Activated naive CD4-positive, alpha-beta T cell (primary cell): ENCODE measurements at places on chromosomes 13 and 19.

DNA sequence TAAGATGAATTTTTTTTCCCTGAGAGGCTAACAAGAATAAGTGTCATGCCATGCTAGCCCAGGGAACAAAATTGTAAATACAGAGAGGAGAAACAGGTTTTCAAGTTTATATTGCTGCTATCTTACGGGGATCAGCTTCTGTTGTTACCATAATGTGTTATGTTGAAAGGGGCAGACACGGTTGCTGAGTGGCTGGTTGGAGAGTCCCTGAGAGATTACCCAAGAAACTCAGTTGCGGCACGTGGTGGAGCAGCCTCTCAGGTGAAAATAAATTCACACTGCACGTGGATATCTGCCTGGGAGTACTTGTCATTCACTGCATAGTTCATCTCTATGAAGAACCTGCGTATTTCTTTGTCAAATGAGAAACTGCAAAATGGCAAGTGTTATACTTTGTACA lies 293.6 kb downstream of the TDRD3 start:
- no peak for DNase-seq

GRCh38 chr13:45896285-45896684 lies 44.7 kb upstream of the SIAH3 start:
- no peak for DNase-seq

DNA sequence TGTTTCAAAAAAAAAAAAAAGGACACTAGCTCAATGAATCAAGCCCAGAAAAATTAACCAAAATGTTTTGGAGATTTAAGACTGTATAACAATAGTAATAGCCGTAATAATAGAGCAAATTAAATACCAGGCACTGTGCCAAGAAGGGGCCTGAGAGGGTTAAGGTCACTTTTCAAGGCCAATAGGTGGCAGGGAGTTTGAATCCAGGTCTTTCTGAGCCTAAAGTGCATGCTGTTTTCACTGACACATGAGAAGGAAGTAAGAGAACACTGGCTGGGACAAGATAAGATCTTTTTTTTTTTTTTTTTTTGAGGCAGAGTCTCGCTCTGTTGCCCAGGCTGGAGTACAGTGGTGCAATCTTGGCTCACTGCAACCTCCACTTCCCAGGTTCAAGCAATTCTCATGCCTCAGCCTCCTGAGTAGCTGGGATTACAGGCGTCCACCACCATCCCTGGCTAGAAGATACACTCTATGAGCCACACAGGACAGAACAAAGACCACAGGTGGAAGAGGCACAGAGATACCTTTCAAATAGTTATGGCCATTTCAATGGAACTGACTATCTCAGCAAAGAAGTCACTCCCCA lies 7.7 kb downstream of the FFAR2 start:
- no peak for DNase-seq

DNA sequence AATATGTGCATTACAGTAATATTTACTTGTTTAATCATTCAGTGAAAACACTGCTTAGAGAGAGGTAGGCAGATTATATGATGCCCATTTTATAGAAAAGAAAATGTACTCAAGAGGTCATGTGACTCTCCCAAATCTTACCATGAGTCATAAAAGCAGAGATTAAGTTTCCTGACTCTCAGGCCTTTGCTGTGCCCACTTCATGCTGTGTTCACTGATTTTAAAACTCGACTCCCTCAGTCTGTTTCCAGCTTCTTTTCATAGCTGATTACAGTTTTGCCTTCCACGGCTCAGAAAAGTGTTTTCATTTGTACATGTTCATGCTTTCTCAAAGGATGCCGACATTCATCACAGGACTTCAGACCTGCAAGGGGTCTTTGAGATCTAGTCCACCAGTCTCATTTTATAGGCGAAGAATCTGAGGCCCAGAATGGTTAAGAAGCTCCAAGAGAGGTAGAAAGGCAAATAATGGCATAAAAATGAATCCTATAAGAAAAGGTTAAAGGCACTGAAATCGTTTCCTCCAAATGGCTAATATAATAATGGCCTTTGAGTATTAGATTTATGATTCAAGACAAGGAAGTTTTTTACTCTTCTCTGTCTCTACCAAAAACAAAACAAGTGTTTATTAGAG lies 9.0 kb upstream of the IPO5 start:
- DNase-seq: no peak

DNA sequence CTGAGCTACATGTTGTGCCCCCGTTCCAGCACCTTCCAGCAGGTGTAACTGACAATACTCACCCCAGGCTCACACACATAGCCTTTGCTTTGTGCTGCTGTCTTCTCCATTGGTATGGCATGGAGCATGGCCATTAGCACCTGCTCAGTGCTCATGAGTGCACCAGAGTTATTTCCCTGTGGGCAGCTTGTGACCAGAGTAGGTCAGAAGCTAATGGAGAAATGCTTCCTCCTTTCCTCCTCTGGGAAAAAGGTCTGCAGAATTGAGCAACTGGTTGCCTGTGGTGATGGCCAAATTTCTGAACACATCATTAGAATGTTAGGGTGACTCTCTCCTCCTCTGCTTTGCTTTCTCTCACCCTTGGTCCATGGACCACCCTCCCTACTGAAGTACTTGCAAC lies 344.5 kb upstream of the TMTC4 start:
- DNase-seq: no peak

DNA sequence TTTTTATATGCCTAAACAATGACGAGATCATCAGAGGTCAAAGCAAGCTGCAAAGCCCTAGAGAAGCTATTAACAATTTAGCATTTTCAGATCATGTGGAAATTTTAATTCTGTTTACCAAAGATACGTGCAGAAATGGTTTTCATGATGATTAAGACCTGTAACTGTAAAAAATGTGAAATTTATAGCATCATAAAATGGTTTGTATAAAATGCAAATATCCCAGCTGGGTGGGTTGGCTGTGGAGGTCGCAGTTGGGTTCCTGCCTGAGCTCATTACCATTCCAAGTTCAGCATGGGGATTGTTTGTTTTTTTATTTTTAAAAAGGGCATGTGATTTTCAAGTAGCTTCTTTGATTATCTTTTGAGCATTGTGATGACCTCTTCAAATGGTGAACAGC lies 47.9 kb upstream of the SIAH3 start:
- no peak for DNase-seq

GRCh38 chr19:16637535-16637934 lies 9.5 kb upstream of the MED26 start:
- no peak for DNase-seq

GRCh38 chr13:37403776-37404527 lies 194.6 kb downstream of the POSTN start:
- no peak for DNase-seq

- no peak for DNase-seq
These were observed 29.5 kb upstream of the CEBPG start for GRCh38 chr19:33343859-33344572.

DNA sequence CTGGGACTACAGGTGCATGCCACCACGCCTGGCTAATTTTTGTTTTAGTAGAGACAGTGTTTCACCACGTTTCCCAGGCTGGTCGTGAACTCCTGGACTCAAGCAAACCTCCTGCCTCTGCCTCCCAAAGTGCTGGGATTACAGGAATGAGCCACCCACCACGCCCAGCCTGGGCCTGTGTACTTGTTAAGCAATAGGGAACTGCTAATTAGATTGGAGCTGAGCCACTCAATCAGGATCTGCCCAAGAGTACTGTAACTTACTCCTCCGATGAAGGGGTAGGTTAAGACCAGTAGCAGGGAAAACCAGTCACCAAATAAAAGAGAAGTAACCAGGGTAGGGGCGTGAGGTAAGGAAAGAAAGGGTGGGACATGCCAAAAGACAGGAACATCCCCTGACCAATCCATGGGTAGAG lies 2.3 kb downstream of the DDX39A start:
- DNase-seq: no peak

- no peak for DNase-seq
These were observed at the start of gene OLFM2 for GRCh38 chr19:9936326-9937000. Gene OLFM2 (minus strand): TSS chr19:9936515. CDS start chr19:9936366, 149 bp downstream.

DNA sequence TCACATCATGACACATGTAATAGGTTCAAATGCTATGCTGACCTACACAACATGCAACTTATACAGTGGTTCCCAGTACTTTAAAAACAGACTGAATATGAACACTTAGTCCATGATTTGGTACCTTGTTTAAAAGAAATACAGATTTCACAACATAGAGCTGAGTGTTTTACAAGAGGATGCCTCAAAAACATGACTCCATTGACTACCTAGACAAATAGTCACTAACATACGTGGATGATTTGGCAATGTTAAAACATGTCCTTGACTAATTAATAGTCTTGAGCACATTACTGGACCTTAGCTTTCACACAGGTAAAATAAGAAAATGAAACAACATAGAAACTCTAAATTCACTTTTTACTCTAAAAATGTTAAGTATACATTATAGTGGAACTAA lies 300.1 kb downstream of the DIAPH3 start:
- DNase-seq: no peak

GRCh38 chr19:45581576-45581975 lies 3.0 kb downstream of the OPA3 start:
- no peak for DNase-seq

- no peak for DNase-seq
These were observed 98.8 kb upstream of the TMTC4 start for GRCh38 chr13:100773429-100773828.

DNA sequence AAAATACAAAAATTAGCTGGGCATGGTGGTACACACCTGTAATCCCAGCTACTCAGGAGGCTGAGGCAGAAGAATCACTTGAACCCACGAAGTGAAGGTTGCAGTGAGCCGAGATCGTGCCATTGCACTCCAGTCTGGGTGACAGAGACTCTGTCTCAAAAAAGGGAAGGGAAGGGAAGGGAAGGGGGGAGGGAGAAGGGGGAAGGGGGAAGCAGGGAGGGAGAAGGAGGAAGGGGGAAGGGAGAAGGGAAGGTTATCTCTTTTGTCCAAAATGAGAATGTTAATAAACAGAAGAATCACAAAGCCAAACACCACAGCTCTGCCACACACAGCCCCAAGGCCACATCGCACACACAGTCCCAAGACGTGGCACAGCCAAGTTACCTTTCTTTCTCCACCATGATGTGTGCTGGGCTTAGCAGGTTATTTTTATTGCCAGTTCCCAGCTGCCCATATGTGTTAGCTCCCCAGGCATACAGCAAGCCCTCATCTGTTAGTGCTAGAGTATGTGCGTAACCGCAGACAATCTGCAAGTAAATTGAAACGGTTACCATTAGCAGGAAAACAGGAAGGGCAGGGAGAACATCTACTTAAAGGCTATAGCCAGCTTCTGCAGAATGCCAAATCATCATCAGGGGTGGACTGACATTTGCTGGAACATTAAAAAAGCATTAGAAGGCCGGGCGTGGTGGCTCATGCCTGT lies 34.3 kb downstream of the RCBTB1 start:
- no peak for DNase-seq

GRCh38 chr19:11014403-11014911 lies 53.6 kb downstream of the SMARCA4 start:
- DNase-seq: no peak

- no peak for DNase-seq
These were observed 488.8 kb downstream of the IRS2 start for GRCh38 chr13:109297628-109298027.

DNA sequence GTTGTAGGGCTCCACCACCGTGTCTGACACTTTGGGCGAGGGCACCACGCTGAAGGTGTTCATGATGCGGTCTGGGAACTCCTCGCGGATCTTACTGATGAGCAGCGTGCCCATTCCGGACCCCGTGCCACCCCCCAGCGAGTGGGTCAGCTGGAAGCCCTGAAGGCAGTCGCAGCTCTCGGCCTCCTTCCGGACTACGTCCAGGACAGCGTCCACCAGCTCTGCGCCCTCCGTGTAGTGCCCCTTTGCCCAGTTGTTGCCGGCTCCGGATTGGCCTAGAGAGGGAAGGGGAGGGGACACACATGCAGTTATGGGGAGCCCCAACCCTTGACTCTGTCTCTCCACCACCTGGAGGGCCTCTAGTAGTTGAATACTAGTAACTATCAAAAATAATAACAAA lies 6.2 kb downstream of the TUBB4A start:
- DNase-seq: no peak

DNA sequence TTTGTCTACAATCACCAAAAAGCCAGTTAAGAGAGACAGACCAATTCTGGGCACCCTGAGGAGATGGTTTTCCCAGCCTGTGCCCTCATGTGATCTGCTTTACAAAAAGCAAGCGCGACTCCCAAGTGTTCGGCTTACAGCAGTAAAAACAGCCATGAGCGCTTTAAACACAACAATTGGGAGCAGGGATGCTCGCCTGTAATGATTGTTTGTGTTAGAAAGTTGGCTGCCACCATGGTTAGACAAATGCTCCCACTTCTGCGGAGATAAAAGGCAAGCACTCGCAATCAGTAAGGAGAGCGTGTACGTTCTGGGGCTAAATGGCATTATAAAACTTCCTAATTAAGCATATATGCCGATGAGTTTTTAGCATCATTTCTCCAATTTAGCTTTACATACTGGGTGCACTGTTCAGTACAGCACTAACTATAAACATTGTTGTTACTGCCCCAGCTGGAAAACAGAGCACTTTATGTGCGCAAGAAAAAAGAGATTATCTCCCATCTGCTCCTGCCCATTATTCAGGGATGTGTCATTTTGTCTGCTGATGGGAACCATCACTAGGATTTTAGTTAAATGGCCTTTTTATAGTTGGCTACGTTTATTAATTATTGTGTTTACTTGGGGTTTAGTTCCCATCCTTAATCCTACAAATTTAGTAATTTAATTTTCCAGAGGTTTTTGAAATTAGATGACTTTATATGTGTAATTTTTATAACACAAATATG lies 309.3 kb upstream of the MAB21L1 start:
- DNase-seq: no peak

- DNase-seq: no peak
These were observed 60.6 kb downstream of the LRCH1 start for GRCh38 chr13:46613409-46614049.

DNA sequence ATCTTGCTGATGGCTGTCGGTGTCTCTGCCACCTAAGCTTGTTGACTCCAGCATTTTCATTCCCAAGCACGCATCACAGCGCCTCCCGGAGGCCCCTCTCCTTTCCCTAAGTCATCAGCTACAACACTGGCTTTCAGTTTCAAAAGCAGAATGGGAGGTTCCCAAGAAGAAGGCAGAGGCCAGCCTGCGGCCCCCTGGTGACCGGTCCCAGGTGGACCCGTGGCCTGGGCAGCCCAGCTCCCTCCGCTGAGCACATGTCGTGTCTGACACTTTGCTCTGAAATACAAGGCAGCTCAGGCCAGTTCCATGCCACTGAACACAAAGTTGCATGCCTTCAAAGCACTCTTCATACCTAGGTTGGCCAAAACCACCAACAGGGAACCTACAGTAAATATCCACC lies 8.5 kb downstream of the MLLT1 start:
- DNase-seq: no peak

DNA sequence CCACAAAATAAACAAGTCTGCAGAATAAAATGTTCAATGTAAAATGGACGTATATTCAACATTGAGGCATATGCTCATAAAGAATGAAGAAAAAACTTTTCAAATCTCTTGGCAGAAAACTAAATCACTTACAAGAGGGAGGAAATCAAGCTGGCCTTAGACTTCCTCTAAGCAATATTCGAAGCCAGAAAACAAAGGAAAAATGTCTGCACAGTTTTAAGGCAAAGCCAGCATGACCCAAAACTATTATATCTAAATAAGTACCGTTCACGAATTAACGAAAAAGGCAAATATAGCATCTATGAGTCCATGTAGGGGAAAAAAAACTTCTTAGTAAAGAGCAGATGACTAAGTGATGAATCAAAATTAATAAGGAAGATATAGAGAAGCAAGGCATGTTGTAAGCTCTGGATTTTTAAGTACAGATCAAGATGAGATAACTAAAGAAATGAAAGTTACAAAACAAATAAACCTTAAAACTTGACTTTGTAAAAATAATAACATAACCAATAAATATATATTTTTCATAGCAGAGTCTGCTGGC lies 101.3 kb downstream of the KCNRG start:
- no peak for DNase-seq

GRCh38 chr19:46475986-46476385 lies 4.6 kb upstream of the PNMA8A start:
- no peak for DNase-seq

- no peak for DNase-seq
These were observed 271.5 kb downstream of the PCDH9 start for GRCh38 chr13:66958611-66959010.
